Neural progenitor cell (in vitro differentiated cells): ENCODE measurements at places on chromosomes 16 and 17. TPM values are rescaled to one million over a fixed set of nuclear protein-coding genes. Genes with fewer than 3 reads are reported as not detected.

Gene CACNG3
- total RNA-seq, result not detected in 2 replicates

Gene TBC1D3E
- not detected in 2 replicates for total RNA-seq

DNA sequence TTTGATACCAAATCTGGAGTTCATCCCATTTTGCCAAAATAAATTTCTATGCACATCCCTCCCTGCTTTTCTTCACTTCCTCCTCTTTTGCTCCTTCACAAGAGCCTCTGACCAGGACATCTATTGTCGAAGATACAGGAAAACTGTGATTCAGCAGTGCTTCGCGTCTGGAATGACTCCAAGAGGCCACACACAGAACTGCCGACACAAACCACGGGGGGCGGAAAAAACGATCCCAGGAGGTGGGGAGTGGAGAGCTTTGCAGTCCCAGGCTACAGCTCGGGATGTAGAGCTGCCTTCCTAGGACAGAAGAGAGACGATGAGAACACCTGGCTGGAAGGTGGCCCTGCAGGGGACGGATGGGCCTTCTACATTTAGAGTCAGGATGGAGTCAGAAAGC lies 102.8 kb downstream of the XYLT1 start:
- H3K27me3 ChIP-seq, result peaks cover 4% of the 10 kb centered on the region
- no peaks in the 10 kb centered on the region for H3K36me3 ChIP-seq
- H3K27ac ChIP-seq, result no peak overlapping the region
- H3K4me3 ChIP-seq, result no peak overlapping the region
- H3K4me1 ChIP-seq, result peaks cover 23% of the 10 kb centered on the region

DNA sequence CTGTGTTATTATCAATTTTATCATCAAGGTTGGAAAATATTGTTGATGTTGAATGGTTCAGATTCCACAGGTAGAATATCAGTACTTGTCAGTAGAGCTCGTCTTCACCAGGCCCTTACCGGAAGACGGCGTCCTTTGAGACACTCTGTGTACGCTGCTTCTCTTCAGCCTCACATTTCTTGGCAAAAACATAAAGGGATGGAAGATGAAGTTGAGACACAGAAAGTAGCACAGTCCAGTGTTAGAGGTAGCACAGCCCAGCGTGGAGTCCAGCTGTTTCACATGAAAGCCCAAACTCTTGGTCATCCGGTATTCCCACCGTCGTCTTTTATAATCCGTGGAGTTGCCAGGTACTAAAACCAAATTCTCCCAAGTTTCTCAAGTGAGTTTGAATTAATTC lies 30.4 kb downstream of the ATP2C2 start:
- H3K36me3 ChIP-seq, result no peaks in the 10 kb centered on the region
- H3K27ac ChIP-seq, result no peak overlapping the region
- no peak for DNase-seq
- no peak overlapping the region for H3K4me3 ChIP-seq

Gene SMG1
- total RNA-seq, result 45.2 and 69.7 TPM in 2 replicates

DNA sequence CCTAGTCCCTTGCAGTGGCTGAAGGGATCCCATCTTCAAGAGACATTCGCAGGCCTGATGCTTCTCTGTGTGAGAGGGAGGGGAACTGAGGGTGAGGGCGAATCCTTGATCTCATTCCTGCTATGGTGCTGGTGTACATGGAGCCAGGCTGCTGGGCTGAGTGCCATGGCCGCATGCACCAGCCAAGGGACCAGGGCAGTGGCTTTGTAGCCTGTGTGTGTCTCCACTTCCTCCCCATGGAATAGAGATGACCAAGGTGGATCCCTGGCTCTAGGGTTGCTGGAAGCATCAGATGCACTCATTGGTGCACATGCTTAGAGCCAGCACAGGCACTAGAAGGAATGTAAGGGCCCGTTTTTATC lies 195.0 kb downstream of the FOXL1 start:
- H3K27ac ChIP-seq, result no peak overlapping the region
- H3K4me1 ChIP-seq, result peaks cover 26% of the 10 kb centered on the region
- H3K36me3 ChIP-seq, result no peaks in the 10 kb centered on the region
- H3K4me3 ChIP-seq, result no peak overlapping the region

Gene CCDC200
- not detected in 2 replicates for total RNA-seq

DNA sequence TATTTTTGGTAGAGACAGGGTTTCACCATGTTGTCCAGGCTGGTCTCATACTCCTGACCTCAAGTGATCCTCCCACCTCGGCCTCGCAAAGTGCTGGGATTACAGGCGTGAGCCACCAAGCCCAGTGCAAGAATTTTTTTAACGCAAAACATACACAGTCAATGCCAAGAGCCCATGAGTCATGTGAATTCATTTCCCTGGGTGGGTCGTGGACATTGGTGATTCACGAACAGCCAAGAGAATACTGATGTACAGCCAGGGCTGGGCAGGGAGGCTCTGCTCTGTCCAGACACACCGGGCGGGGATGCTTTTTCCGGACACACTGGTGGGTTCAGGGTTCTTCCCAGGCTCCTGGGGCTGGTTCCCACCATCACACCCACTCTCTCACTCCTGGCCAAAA lies 17.7 kb downstream of the SLC38A8 start:
- H3K36me3 ChIP-seq, result no peaks in the 10 kb centered on the region
- no peaks in the 10 kb centered on the region for H3K27me3 ChIP-seq
- no peak overlapping the region for H3K4me3 ChIP-seq
- no peak for DNase-seq
- no peak overlapping the region for H3K27ac ChIP-seq

GRCh38 chr16:16112450-16113053 lies 110.7 kb downstream of the ABCC6 start:
- H3K27ac ChIP-seq, result no peak overlapping the region
